ENCODE measurements at places on chromosomes 11 and 22.

- no peak for DNase-seq
These were observed 8.1 kb upstream of the PANX2 start for GRCh38 chr22:50162391-50162956.

DNA sequence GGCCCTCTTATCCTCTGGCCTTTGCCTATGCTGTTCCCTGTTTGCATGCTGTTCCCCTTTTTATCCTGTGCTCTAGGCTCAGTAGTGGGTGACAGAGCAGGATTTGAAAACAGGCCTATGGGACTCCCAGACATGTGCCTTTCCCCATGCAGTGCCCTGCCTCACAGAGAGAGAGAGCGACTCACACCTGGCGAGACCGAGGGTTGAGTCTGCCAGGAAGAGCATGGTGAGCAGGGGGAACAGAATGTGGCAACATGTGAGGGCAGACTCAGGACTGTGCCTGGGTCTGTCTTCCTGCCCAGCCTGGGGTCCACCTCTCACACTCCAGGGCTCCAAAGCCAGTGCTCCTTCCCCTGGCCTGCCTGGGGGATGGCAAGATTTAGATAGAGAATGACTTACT, 75.0 kb downstream of the NFAM1 start:
- DNase-seq: no peak

GRCh38 chr11:57134284-57134683, 47.5 kb upstream of the LRRC55 start:
- no peak for DNase-seq

DNA sequence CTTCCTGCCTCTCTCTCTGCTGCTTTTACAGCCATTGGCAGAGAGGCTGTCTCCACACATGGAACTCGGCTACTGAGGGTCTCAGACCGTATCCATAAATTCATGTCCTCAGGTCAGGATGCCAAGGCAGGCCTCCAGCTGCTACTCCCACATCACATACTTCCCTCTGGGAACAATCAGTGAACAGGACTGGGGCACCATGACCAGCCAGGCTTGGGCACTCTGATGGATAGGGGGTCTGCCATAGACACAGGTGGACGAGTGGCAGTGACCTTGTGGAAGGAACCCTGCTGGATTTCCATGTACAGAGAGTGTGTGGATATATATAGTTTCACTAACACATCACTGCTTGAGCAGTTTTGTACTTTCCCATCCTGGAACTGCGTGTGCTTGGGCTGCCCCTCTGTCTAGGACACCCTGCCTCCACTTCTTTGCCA, 97.7 kb upstream of the PARVA start:
- DNase-seq: no peak

DNA sequence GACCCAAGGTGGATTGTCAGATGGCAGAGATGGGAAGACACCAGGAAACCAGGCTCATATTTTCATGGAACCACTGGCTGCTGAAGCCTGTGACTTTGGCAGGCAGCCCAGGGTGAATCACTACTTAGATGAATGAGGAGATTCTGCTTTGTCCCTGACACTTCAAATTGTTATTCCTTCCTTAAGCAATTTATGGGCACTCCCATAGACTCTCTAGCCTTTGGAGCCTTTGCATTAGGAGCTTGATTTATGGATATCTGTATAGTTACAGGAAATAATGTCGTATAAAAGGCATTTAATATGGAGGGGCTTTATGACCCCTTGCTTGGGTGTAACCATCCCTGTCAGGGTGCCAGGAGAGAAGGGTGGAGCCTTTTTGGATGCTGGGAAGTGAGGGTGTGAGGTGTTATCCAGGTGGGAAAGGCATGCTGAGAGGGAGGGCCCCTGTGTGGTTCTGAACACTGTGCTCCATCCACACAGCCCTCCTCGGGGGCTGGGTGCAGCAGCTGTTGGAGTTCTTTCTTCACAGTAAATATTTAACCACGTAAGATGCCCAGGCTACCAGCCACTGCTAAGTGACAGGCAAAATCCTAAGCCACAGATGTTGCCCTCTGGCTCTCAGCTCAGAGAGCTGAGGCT, 35.3 kb downstream of the IL18 start:
- DNase-seq: peak; percentile 36

DNA sequence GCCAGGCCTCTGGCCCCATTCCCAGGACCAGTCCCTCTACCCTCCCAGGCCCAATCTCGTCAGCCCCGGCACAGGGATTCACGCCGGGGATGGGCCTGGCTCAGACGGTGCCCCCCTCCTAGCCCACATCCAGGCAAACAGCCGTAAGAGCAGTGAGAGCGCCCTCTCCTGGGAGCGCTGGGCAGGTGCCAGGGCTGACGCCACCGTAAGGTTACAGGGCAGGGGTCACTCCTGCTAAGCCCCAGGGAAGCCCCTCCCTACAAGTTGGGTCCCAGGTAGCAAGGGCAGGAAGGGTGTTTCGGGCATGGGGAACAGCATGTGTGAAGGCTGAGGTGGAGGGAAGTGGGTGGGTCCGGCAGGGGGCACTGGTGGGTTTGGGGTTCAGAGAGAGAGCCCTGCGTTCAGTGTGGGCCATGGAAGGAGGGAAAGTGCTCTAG, 19.2 kb upstream of the PPARA start:
- DNase-seq: no peak

DNA sequence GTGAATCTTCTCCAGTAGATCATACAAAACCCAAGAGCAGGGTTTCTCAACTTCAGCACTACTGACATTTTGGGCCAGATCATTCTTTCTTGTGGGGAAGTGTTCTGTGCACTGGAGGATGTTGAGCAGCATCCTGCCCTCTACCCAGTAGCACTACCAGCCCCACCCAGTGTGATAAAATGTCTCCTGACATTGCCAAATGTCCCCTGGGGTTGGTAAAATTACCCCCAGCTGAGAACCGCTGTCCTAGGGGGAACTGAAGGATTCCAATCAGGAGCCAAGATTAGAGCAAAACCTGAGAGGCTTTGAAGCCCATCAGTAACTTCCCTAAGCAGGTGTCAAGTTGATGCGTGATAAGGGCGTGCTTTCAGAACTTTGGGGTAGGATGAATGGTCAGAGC, 61.4 kb upstream of the YWHAH start:
- no peak for DNase-seq

GRCh38 chr22:24502541-24502940, 7.4 kb downstream of the UPB1 start:
- DNase-seq: no peak

DNA sequence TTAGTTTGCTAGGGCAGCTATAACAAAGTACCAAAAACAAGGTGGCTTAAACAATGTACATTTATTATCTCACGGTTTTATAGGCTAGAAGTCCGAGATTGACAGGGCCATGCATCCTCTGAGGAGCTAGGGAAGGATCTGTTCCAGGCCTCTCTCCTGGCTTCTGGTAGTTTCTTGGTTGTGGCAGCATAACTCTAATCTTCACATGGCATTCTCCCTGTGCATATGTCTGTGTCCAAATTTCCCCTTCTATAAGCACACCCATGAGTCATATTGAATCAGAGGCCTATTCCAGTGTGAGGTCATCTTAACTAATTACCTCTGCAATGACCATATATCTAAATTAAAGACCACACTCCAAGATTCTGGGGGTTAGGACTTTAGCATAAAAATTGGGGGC, 31.3 kb upstream of the MMP13 start:
- DNase-seq: no peak

DNA sequence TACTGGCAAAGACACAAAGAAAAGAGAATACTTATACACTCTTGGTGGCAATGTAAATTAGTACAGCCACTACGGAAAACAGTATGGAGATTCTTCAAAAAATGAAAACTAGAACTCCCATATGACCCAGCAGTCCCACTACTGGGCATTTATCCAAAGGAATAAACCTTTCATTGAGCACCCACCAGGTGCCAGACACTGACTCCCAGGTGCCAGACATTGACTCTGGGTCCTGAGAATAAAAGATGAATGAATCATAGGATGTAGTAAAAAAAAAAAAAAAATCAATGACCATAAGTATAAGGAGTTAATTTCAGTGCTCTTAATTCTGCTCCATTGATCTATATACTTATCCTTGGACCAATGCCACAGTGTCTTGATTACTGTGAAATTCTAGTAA, 28.2 kb downstream of the HEPHL1 start:
- DNase-seq: peak; percentile 67

DNA sequence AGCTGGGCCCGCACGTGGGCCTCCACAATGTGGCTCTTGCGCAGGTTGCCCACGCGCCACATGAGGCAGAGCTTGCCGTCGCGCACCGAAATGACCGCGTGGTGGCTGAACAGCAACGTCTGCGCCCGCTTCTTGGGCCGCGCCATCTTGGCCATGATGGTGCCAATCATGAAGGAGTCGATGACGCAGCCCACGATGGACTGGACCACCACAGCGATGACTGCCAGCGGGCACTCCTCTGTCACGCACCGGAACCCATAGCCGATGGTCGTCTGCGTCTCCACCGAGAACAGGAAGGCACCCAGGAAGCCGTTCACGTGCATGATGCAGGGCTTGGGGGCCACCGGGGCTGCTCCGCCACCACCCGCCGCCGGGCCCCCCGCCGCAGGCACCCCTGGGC, 27.5 kb downstream of the KCNJ4 start:
- no peak for DNase-seq

GRCh38 chr22:27412866-27413445, 388.6 kb downstream of the MN1 start:
- DNase-seq: no peak

DNA sequence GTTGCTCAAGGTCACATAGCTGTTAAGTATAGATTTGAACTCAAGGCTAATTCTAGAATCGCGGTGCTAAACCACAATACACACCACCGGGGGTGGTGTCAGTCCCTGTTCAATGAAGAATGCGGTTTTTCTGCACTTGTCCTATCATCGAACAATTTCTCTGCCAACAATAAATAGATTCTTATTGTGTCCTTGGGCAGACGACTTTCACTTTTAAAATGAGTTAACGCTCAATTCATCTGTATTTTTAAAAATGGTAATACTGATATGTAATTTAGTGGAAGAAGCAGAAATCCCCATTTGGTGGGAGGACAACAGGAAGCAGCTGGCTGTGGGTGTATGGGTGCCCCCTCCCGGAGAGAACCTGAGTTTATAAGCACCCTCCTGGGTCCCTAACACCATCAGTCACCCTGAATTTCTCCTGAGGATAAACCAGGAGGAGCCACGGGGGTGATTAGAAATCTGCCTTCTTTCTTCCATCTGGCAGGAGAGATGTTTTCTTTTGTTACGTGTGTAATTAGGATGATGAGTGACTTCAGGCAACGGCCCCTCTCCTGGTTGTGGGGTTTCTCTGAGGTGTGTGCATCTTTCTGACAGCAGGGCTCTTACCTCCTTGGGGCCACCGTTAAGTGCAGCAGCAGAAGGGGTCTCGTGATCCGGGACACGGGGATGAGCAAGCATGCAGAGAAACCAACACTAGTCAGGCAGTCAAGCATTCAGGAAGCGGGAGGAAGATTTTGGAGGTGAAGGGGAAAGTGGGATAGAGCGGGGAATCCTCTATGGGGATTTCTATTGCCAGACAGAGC, 87.7 kb downstream of the GRAMD1B start:
- no peak for DNase-seq

GRCh38 chr11:122755409-122755808, 82.9 kb upstream of the CRTAM start:
- no peak for DNase-seq
